ENCODE measurements at places on chromosomes 3 and 15.

GRCh38 chr3:72129501-72130094, 344.6 kb upstream of the PROK2 start:
- DNase-seq, result no peak

DNA sequence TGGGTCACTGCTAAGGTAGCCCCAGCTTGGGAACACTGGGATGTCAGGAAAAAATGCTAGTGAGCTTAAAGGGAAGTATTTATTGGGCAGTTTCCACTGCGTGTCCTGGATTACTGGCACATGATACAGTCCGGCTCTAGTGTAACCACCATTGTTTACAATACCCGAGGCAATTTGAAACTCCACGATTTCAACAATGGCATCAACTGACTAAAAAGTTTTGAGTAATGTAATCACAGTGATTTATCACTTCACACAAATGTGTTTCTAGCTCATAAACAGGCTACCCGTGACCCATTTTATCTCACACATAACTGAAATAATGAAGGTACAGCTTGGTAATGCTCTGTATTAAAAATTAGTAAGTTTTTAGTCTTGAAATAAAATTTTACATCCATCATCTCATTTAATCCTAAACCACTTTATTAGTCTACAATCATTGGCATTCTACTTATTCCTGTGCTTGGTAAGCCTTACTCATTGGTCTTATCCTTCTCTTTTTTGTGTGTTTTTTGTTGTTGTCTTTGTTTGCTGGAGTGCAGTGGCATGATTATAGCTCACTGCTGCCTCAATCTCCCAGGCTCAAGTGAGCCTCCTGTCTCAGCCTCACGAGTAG, 7.6 kb downstream of the ZMAT3 start:
- no peak for DNase-seq

- DNase-seq, result peak; percentile 63
Measured at GRCh38 chr15:63474810-63475316, 29.5 kb upstream of the USP3 start.

GRCh38 chr15:40952301-40952900, 870 bp upstream of the CHAC1 start:
- no peak for DNase-seq
